ENCODE measurements at places on chromosomes 12 and 14.

DNA sequence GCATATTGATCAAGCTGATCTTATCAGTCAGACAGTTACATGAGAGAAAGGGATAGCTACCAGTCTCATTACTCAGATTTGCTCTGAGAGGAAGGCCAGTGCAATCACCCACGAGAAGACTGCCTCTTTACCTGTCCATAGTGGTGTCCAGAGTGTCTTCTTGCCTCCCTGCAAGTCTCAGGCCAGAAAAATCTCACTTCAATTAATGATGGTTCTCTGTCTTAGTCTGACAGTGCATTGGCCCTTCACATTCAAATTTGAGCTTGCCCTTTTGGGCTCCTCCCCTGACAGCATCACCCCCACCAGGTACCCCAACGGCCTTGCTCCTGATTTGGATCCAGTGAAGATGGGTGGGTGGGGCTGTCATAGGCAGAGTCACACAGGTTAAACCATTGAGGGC, at the start of gene AICDA:
TSS of gene AICDA (minus strand) at position 231 of the 400 bp plus-strand sequence. CDS start at position 139, 92 bp downstream.
- DNase-seq, result no peak

DNA sequence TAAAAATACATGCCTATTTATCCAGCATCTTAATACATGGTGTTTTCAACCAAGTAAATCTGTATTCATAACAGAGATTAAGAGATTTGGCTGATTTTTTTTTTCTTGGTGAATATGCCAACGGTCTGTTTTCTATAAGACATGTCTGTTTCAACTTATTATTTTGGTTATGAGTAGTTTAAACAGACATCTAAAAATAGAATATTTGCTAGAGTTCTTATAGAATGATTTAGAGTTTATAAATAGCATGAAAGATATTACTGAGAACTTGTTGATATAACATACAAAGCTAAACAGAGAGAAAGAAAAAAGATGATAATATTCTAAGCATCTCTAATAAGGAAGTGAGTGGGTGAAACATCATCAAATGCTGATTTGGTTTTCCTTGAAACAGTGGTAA, 199.9 kb downstream of the CCDC91 start:
- DNase-seq, result no peak

GRCh38 chr12:41972196-41972595, 172.5 kb downstream of the GXYLT1 start:
- DNase-seq, result peak; percentile 13

- no peak for DNase-seq
Observed at GRCh38 chr12:52741375-52742195, 35.6 kb downstream of the KRT76 start.

- no peak for DNase-seq
Observed at GRCh38 chr12:32548691-32549281, 130.3 kb upstream of the DNM1L start.

- no peak for DNase-seq
Observed at GRCh38 chr12:12441843-12442461, 85.1 kb downstream of the BORCS5 start.

All from NCI-H510A treated with DMSO at 0.1 percent for 48 hours (cell line).